ENCODE measurements at places on chromosomes 6 and 20.

DNA sequence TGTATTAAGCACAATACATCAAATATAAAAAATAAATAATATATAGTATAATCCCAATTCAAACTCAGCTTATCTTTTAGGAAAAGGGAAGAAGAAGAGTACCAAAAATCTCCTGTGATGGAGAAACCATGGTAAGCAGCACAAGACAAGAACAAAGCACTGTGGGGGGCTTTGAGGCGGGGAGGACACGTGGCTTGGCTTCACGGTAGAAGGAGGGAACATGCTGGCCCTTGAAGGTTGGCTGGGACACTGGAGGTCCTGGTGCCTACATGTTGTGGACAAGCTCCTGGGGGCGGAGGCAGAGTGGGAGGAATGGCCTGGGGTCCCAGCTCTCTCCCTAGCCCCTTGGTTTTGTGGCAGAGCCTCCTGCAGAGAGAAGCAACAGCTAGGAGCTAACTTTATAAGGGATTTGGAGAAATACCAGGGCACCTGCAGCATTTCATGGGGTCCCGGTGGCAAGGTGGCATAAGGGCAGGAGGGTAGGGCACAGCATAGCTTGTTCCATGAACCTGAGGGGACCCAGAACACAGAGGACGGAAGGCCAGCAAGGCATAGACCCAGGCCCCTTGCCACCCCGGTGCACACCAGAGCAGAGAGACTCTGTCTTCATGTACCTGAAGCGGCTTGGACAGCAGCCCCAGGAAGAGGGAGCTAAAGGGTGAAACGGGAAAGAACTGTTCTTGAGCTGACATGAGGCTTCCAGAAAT is 72.0 kb downstream of the LY86 start:
- DNase-seq, result no peak

GRCh38 chr6:28167068-28167467 is 25.4 kb downstream of the ZKSCAN8 start:
- no peak for DNase-seq

DNA sequence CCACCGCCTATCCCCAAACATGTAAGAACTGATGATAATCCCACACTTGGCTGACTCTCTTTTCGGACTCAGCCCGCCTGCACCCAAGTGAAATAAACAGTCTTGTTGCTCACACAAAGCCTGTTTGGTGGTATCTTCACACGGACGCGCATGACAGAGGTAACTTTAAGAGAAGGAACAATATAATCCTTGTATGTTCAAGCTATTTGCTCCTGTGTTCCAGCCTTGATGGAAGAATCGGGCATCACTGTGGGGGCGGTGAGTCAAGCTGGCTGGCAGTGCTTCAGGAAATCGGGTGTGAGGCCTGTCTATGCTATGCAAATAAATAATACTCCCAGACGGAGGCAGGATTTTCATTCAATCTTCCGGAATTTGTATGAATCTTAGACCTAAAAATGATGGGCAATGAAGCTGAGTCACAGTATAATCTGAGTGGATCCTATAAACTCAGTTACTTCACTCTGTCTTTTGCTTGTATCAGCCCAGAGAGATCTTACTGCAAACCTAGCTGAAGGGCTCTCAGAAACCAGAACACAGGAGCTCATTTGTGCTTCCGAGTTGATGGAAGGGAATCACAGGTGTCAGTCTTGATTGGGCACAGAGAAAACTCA is 45.2 kb upstream of the NT5E start:
- no peak for DNase-seq

DNA sequence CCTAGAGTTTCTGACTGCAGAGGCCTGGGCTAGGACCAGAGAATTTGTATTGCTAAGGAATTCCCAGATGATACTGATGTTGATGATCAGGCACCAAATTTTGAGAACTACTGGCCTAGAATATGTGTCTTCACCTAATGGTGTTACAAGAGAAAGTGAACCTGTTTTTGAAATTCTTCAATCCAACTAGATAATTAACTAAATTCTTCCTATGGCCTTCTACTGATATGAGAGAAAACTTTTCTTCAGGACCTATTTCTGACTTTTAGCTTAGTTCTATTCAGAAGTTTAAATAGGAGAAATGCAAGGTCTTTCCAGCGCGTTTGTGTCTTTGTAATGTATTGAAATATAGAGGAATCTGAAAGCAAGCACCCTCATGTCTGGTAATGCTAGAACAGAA is 7.3 kb downstream of the NKAIN2 start:
- no peak for DNase-seq

GRCh38 chr20:10113746-10114145 is 79.0 kb downstream of the ANKEF1 start:
- no peak for DNase-seq

DNA sequence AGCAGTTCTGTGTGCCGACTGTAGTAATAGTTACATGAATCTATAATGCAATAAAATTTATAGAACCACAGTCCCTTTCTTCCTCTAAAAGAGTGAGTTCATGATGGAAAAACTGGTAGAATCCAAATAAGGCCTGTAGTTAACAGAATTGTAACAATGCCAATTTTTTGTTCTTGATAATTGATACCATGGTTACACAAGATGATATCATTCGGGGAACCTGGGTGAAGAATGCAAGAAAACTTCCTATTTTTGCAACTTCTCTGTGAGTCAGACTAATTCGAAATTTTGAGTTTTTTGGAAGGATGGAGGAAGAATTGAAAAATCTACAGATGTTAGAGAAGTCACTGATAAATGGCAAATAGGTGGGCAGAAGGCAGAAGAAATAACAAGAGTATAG is 381.8 kb downstream of the CDKAL1 start:
- DNase-seq, result no peak

DNA sequence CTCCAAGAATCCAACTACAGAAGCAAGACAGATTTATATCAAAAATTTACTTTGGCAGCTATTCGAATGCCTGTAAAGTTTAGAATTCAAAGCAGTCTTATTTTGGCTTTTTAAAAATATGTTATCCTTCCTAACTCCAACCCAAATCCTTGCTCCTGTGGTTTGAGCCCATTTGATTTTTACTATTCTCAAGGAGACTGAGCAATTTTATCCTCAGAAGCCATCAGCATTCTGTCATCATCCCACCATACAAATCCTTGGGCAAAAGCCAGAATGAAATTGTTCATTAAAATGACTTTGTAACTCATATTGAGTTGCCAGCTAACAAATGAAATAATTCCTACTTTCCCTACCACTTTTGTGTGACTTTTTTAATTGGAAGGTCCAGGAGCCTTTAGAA is 392.8 kb downstream of the ADGRB3 start:
- no peak for DNase-seq

- DNase-seq, result no peak
Measured at GRCh38 chr6:168231393-168231957, 88.1 kb downstream of the DACT2 start.

DNA sequence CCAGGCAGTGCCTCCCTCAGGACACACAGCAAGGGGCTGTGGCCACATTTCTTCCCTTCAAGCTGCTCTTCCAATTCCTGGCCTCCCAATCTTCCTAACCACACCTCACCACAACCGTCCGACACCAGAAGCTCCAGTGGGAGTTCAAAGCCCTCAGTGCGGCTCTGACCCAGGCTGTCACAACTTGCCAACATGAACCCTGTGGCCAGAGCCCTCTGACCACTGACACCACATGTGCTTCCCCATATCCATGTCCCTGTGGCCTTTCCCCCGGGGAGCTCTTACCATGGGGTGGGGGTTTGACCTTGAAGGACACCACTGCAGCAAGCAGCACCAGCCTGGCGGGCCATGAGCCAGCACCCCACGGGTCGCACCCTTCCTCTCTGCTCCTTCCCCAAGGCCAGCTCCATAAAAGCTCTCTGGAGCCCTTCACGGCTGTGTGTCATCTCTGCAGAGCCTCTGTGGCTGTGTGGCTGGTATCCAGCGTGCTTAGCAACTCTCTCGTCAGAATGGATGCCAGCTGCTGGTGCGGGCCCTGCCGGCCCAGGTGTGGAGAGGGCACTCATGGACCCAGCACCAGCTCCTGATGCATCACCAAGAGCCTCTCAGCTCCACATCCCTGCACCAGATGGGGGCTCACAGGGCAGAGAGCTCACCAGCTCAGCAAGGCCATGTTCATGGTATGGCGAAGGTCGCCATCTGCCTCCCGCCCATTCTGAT is 106.1 kb downstream of the PSMB1 start:
- DNase-seq, result no peak

DNA sequence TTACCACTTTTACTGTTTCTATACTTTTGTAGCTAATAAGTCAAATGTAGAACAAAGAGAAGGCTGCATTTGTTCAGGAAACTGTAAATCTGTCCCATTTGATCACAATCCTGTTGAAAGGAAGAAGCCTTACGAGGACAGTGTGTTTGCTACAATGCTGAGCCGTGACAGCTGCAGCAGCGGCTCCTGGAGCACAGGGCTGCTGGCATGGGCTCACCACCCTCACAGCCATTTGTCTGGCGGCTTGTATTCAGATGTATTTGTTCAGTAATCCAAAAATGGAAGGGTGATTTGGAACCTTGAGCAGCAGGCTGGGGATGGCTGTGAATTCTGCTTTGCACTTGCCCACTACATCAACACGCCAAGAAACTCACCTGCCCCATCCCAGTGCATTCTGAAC is 5.7 kb downstream of the TUBB2A start:
- no peak for DNase-seq

- DNase-seq, result no peak
Measured at GRCh38 chr6:35120746-35121145, 20.4 kb downstream of the TCP11 start.

GRCh38 chr6:35093118-35093445 is 48.1 kb downstream of the TCP11 start:
- no peak for DNase-seq

DNA sequence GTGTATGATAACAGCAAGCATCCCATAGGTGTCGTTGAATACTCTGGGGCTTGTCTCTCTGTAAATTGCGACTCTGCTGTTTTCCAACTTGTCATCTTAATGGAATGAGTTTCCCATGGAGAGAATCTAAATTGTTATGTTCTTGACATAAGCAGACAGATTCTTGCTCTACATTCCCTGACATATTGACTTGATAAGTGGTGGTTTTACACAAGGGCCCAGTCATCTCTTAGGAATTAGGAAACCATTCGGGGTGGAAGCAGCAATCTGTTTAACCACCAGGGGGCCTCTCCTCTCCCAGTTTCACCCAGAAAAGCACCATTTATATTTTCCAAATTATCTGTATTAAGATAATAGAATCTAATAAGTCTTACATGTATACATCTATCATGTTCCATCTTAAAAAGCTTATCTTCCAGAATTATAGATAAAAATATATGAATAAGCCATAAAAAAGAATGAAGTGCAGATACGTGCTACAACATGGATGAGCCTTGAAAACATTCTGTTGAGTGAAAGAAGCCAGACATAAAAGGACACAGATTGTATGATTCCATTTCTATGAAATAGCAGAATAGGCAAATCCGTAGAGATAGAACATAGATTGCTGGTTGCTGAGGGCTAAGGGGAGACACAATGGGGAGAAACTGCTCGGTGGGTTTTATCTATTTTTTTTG is 23.1 kb upstream of the MROH8 start:
- no peak for DNase-seq

GRCh38 chr20:6599876-6600735 is 167.4 kb upstream of the BMP2 start:
- no peak for DNase-seq

DNA sequence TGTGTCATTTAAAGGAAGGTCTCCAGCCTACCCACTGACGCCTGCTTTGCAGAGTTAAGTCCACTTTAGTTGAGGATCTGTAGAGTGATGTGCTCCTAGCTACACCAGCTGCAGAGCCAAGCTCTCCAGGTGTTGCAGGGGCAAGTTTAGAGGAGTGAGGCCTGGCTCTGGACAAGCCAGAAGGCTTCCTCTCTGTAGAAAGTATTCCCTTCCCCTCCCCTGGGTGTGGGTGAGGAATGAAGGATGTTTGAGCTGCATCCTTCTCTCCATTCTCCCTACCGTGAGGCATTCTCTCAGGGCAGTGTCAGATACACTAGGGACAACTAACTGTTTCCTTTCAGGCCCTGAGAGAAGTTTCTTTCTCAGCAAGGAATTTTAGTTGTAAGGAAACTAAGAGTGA is 66.5 kb downstream of the ELOVL5 start:
- no peak for DNase-seq

DNA sequence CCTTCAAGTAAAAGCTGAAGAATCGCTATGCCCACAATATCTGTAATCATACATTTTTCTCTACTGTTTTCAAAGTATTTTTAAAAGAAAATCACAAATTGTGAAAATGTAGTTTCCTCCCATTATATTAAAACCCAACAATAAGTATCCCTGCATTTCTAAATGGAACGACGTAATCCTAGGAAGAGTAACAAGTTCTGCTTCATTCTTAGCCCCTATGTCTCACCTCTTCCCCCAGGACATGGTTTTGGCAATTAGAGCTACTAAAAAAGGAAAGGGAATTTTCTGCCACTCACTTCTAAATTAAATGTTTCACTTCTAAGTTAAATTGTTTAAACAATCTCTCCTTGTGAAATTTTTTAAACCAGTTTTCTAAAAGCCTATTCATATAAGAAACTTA is 47.4 kb downstream of the TBPL1 start:
- no peak for DNase-seq

DNA sequence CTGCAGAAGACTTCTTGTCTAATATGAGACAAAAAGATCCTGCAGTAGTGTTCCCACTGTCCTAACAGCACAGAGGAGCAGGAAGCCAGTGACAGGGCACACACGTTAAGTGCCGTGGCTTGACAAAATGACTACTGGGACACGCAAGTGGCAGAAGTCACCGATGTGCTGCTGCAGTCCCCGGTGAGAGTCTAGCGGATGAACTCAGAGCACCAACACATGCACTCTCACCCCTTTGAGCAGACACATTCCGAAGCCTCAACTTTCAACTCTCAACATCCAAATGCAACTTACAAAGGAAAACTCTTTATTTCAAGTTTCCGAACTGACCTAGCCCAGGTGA is 898 bp downstream of the LAMA4 start:
- no peak for DNase-seq

- DNase-seq, result no peak
Measured at GRCh38 chr6:15363523-15364400, 117.9 kb downstream of the JARID2 start.

DNA sequence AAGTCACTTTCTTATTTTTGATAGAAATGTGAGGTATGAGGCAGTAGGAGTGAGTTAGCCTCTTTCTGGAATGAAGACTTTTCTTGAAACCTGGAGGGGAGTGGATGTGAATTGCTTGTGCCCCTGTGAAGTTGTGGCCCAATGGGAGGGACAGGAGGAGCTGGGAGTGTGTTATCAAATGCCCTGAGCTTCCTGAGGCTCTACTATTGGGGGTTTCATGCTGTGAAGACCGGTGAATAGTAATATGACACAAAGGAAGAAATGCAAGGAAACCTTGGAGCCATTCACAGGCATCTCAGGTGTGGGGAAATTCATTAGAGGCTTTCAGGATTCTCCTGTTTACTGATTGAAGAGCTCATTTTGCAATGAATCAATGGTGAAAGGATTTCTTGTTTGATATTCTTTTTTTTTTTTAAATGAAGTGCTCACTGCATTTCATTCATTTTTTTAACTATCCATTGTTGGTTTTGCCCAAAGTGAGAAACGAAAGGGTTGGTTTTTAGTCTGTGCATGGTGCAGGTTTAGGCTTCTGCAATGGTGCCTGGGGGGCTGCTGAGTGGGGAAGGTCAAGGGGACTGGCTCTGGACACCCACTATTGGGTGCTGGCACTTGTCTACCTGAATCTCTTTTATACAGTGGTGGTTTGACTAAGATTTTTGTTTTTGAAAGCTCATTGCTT is 8.2 kb downstream of the RNF144B start:
- DNase-seq, result no peak

- no peak for DNase-seq
Measured at GRCh38 chr6:135451617-135452190, 45.8 kb downstream of the AHI1 start.

- no peak for DNase-seq
Measured at GRCh38 chr6:158762787-158763433, 56.3 kb downstream of the EZR start.

GRCh38 chr6:142927904-142928303 is 17.1 kb downstream of the HIVEP2 start:
- DNase-seq, result no peak

All from progenitor cell of endocrine pancreas (in vitro differentiated cells).